Calu3 (cell line): ENCODE measurements at places on chromosomes 6 and 20. TPM values are rescaled to one million over a fixed set of nuclear protein-coding genes. Genes with fewer than 3 reads are reported as not detected.

The ADGRF1 gene
- 256 and 313 TPM in 2 replicates for total RNA-seq

The TRIM31 gene
- 161 and 181 TPM in 2 replicates for total RNA-seq

The OXT gene
- total RNA-seq: not detected in 2 replicates

The ZNF311 gene
- total RNA-seq: 1.4 and 2.2 TPM in 2 replicates

The RBBP9 gene
- total RNA-seq: 3.5 and 5.5 TPM in 2 replicates

The MYL9 gene
- 7.8 and 10.3 TPM in 2 replicates for total RNA-seq

The SMIM28 gene
- total RNA-seq: not detected in 2 replicates

The CDH4 gene
- not detected in 2 replicates for total RNA-seq

The BHLHE23 gene
- not detected in 2 replicates for total RNA-seq

The CYP24A1 gene
- 393 and 665 TPM in 2 replicates for total RNA-seq

The EEF1A2 gene
- 359 and 393 TPM in 2 replicates for total RNA-seq

The NELFE gene
- 141 and 157 TPM in 2 replicates for total RNA-seq

The TSHZ2 gene
- total RNA-seq: not detected in 2 replicates

The KCNK5 gene
- 62.4 and 77.5 TPM in 2 replicates for total RNA-seq

The FAM209B gene
- total RNA-seq: not detected in 2 replicates

The CCDC170 gene
- total RNA-seq: 0.26 TPM in 1 of 2 replicates, not detected in the other

The OR12D3 gene
- total RNA-seq: not detected in 2 replicates

The SYNGAP1 gene
- total RNA-seq: 18.8 and 24.9 TPM in 2 replicates

The SLC25A27 gene
- 5.4 and 8.8 TPM in 2 replicates for total RNA-seq

The MUC22 gene
- total RNA-seq: not detected in 2 replicates

The PXT1 gene
- total RNA-seq: 0.21 TPM in 1 of 2 replicates, not detected in the other

The RAD21L1 gene
- not detected in 2 replicates for total RNA-seq

The EDN1 gene
- 24.7 and 40.6 TPM in 2 replicates for total RNA-seq

The ARMC12 gene
- not detected in 2 replicates for total RNA-seq

The DDO gene
- 1.6 and 3.1 TPM in 2 replicates for total RNA-seq

The OLIG3 gene
- total RNA-seq: not detected in 2 replicates

The SLC35D3 gene
- not detected in 2 replicates for total RNA-seq

The ATG5 gene
- total RNA-seq: 33.3 and 35.1 TPM in 2 replicates

The POM121L2 gene
- not detected in 2 replicates for total RNA-seq

The CUL9 gene
- total RNA-seq: 73.1 and 82.8 TPM in 2 replicates
